ENCODE measurements at places on chromosomes 7 and 10. TPM values are rescaled to one million over a fixed set of nuclear protein-coding genes. Genes with fewer than 3 reads are reported as not detected.

- no peak for DNase-seq
Measured at GRCh38 chr10:2048337-2048973, 311.1 kb upstream of the ADARB2 start.

GRCh38 chr10:126225672-126226008, 162.6 kb downstream of the ADAM12 start:
- no peak for DNase-seq

DNA sequence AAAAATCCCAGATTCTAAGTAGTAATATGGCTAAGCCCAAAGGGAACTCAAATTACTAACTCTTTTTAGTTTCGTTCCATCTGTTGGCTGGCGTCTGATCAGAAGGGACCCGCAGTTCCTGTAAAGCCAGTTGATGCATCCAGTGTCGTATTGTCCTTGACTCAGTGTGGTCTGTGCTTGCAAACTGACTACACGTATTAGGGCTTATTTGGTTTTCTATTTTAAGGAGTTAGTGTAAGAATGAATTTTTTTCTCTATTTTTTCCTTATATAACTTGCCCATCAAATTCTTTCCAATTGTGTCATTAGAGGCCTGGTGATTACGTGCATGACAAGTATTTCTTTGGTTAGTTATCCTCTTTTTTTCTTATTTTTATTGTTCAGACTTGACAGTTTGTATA, 9.7 kb downstream of the ABCA13 start:
- DNase-seq: no peak

The RADIL gene
- not detected for total RNA-seq

The IQCE gene
- 11.5 TPM for total RNA-seq

- DNase-seq: peak; percentile 62
Measured at GRCh38 chr7:139829025-139829774, at the start of gene TBXAS1. Gene TBXAS1, plus strand, starts transcription at chr7:139829264. Its CDS starts 127 bp downstream, at chr7:139829391.

GRCh38 chr10:16652154-16652553, 130.5 kb upstream of the C1QL3 start:
- DNase-seq: no peak

The SFRP5 gene
- not detected for total RNA-seq

- no peak for DNase-seq
Measured at GRCh38 chr10:131198843-131199242, 112.7 kb downstream of the TCERG1L start.

DNA sequence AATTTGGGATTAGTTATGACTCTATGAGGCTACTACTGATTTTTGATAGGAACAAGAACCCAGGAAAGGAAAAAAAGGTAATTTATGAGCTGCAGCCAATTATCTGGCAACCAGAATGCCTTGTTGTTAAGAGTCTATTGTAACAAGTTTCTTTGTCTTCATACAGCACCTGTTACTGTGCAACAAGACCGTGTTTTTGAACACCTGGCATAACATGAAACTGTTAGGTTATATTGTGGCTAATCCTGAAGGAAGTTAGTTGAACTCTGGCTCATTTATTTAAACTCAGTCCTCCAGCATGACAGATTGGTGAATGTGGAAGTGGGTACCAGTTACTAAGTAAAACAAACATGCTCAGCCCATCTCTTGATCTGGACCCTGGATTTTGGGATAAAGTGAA, 33.0 kb downstream of the RALA start:
- DNase-seq: no peak

The MNX1 gene
- not detected for total RNA-seq

- DNase-seq: no peak
Measured at GRCh38 chr7:47513741-47514241, 68.1 kb downstream of the TNS3 start.

GRCh38 chr10:71812016-71812912, 38.8 kb downstream of the PSAP start:
- peak; percentile 85 for DNase-seq

The OR2A7 gene
- total RNA-seq: 1.3 TPM

The PRRT4 gene
- total RNA-seq: not detected

GRCh38 chr10:67088036-67088435, 162.2 kb downstream of the LRRTM3 start:
- no peak for DNase-seq

DNA sequence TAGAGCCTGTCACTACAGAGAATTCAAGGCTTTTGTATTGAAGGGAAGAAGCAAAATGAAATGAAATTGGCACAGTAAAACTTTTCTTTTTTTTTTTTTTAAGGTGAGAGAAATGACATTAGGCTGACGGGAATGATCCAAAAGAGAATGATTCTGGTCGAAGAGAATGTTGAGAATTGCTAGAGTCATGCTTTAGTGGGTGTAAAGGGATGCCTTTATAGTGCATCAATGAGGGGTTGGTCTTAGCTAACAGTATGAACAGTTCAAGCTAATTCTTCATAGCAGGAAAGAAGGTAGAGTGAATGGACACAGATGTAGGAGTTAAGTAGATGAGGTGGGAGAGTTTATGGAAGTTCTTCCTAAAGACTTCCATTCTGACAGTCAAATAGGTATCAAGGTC, 32.3 kb upstream of the LSM8 start:
- DNase-seq: no peak

DNA sequence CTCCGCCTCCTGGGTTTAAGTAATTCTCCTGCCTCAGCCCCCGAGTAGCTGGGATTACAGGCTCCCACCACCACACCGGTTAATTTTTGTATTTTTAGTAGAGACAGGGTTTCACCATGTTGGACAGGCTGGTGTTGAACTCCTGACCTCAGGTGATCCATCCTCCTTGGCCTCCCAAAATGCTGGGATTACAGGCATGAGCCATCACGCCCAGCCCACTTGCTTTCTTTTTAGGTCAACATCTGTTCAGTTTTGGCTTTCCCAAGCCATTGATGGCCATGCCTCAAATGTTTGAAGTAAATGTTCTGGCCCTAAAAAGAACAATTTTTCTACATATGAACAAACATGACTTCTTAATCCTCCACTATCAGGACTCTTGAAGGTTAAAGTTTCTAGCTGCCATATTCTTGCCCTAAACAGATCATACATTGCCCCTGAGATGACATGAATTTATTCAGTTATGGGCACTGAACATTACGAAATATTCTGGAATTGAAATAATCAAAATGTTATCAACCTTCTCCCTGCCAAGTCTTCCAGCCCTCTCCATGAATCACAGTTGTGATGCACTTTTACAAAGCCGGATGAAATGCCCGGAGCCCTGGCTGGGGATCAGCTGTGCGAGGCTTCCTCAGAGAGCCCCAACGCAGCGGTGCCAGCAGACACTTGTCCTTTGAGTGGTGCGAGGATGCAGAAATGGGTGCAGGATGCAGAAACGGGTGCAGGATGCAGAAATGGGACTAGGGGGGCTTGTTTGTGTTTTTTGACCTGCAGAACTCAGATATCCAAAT, 2.9 kb downstream of the MRLN start:
- DNase-seq: no peak

Data from B cell (primary cell).